Lung (tissue), 17 donors: ENCODE measurements at places on chromosomes 2 and 18. TPM values are rescaled to one million over a fixed set of nuclear protein-coding genes. Genes with fewer than 3 reads are reported as not detected.

- DNase-seq: no peak
These were observed 9.3 kb upstream of the VWC2L start for GRCh38 chr2:214401580-214401979.

DNA sequence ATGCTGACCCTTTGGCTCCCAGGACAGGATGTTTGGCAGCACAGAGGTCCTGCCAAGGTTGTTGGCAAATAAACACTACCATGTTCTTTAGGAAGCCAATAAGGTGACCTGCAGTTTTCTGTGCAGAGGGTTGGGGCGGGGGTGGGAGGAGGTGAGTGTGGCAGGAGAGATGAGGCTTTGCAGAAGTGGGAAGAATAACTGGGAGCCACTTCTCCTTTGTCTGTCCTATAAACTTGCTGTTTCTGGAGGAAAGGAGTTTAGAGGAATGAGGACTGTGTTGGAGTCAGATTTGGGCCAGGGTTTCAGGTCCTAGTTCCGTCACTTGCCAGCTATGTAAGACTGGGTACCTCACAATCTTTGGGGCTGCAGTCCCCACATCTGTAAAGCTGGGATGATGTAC is 187.6 kb upstream of the SPRED2 start:
- DNase-seq: no peak

DNA sequence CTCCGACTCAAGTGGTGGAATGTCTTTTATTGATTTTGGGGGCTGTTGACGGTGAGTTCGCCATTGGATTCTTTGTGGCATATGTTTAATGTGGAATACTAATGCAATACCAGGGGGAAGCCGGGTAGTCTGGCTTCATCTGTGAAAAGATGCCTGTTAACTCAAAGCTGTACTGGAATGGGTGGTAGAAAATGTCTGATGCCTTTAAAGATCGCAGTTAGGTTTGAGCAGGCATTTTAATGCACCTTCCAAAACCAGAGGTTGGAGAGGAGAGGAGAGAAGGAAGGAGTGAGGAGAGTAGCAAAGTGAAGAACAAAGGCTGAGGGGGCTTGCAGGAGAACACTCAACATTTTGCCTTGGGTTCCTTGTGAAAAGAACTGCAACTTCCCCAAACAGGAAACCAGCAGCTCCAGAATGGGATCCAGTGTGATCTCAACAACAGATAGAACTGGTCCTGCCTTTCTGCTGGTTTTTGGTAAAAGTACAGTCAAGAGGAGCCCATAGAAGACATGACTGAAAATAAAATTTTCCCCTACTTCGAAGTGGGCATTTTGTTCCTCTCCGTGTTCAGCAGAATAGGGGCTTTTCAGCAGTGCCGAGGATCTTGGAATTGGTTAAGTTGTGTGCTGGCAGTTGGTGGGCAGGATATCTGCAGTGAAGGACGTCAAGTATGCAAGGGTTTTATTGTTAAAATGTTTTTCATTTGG is 1.5 kb downstream of the ZNF532 start:
- DNase-seq: no peak

DNA sequence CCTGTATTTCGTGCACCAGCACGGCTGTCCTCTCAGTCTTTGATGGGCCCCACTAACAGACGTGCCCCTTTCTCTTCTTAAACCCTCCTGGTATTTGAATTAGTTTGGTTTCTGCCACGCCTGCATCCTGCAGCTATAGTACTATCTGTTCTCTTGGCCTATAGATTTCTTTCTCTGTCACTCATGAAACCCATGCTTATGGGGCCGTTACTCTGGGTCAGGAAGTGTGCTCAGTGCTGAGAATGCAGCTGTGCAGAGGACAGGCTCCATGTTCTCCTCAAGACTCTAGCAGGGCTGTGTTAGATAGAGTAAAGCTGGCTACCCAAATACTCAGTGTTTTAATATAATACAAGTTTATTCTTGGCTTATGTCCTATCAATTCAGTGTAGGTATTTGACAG is 180.0 kb downstream of the INSIG2 start:
- no peak for DNase-seq

DNA sequence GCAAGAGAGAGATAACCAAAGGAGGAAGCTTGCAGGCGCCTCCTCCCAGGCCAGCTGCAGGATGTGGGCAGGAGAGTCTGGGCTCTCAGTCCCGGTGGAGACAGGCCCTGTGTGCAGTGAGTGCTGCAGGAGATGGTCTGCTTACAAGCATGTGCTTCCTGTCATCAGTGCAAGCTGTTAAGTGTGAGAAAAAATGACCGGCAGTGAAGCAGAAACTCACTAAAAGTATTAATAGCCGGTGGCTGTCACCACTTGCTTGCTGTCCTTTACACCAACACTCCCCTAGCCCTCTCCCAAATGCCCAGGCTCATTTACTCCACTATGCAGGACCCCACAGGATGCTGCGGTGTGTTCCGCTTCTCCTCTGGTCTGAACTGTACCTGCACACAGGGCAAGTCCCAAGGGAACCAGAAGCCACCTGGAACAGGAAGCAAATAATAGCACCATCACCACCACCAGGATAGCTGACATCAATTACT is 435.6 kb upstream of the HS6ST1 start:
- peak; percentile 63 for DNase-seq

- peak; percentile 38 for DNase-seq
These were observed 55.1 kb upstream of the SIX3 start for GRCh38 chr2:44886414-44886813.

DNA sequence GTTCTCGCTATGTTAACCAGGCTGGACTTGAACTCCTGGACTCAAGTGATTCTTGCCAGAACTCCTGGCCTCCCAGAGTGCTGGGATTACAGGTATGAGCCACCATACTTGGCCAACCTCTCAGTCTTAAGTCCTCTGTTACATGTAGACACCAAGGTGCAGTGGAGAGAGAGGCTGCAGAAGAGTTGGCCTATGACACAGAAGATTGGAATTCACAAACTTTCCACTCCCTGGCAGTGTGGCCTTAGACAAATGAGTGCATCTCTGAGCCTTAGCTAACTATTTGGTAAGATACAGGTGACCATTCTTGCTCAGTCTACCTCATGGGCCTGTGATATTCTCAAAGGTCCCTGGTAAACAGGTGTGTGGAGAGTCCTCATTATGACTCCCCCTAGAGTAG is 159.7 kb downstream of the MYCN start:
- no peak for DNase-seq

DNA sequence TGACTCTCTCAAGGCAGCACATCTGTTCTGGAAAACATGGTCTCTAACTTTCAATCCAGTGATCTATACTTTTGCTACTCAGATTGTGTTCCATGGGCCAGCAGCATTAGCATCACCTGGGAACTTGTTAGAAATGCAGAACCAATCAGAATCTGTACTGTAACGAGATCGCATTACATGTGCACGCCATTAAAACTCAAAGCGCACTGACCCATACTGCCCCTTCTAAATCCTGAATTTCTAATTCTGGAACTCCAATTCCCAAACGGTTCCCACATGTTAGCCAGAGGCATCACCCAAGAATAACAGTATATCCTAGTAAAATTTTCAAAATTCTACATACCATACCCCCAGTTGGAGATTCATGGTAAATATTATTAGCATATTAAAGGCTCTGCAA is 10.5 kb upstream of the DCTN1 start:
- DNase-seq: no peak

DNA sequence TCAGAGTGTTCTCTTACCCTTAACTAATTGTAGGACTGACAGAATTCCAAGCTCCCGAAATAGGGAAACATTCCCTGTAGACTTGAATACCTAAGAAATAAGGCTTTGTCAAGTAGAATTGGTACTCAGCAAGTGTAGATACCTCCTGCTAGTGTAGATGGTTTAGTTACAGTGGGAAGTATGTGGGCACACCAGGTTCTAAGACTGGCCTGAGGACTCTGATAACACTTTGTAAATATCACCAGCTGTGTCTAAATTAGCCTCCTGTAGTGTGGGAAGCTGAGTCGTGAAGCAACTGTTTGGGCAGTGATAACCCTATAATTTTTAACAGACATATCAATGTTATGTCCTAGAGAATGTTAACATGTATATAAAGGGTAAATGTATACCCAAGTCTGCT is 304.5 kb downstream of the SLC8A1 start:
- DNase-seq: no peak

DNA sequence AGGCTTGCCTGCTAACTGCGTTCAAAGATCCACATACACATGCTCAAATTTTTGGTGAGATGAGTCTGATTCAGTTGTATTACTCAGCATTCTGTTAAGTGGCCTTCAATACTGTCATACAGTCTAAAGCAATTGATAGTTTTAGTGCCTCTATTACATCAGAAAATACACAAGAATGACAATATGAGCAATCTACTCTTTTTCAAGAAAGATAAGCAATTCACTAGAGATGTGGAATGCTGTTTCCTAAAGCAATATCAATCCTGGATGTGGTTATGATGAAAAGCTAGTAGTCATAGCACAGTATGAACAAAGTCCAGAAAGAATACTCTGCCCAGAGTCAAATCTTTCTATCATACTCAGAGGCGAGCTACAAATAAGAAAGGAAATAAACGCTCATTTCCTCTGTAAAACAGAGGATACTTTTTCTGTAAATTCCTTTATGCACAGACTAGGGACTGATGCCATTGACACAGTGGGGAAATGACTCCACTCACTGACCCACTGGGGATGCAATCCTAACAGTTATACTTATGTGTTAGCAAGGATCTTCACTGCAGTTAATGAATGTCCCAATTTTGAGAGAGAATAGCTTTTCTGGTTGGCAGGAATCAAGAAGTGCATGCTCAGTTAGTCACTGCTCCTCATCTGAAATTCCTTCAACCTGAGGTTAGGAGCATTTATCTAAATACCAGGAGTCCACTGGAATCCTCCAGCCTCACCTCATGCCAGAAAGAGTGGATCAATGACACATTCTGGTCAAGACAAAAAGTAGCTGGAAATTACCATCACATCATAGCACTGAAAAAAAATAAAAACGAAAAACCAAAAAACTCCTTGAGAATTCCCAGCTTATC is 83.3 kb downstream of the PDE11A start:
- no peak for DNase-seq

GRCh38 chr2:235325151-235325550 is 168.7 kb upstream of the AGAP1 start:
- DNase-seq: no peak

GRCh38 chr18:78980777-78981380 is 1.3 kb downstream of the SALL3 start:
- DNase-seq: no peak

DNA sequence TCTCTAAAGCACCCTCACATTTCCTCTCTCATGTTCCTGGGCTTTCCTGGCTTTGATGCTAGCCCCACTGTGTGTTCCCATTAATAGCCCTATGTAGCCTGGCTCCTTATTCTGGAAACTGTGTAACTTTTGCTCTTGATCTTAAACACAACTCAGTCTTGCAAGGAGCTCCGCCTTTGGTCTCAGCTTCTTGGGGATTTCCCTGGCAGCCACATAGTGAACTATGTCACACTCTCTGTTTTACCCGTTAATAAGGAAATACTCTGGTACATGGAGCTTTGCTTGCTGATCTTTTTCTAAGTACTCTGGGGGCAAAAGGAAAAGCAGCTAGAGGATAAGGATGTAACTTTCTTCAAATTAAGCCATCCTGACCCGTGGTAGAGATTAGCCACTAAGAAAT is 259.3 kb downstream of the NEDD4L start:
- DNase-seq: no peak

- no peak for DNase-seq
These were observed 21.0 kb upstream of the RAB27B start for GRCh38 chr18:54807303-54807702.

- DNase-seq: no peak
These were observed 102.0 kb upstream of the PIEZO2 start for GRCh38 chr18:11251229-11251890.

GRCh38 chr2:104745846-104746245 is 108.1 kb upstream of the POU3F3 start:
- no peak for DNase-seq

DNA sequence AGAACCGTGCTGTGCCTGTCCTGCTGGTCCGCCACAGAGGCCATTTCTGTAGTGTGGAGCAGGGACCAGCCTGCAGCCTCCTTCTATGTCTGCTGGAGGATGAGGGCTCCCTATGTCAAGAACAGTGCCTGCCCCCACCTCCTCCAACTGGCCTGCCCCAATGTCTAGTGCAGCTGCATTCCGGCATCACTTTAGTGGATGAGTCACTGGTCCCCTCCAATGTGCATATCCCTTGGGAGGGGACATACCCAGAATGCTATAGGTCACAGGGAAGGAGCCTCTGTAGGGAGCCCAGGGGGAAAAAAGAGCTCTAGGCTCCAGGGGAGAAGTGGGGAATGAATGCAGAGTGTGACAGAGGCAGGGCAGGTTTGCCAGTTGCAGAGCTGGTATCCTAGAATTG is 219.6 kb downstream of the CELF4 start:
- no peak for DNase-seq

DNA sequence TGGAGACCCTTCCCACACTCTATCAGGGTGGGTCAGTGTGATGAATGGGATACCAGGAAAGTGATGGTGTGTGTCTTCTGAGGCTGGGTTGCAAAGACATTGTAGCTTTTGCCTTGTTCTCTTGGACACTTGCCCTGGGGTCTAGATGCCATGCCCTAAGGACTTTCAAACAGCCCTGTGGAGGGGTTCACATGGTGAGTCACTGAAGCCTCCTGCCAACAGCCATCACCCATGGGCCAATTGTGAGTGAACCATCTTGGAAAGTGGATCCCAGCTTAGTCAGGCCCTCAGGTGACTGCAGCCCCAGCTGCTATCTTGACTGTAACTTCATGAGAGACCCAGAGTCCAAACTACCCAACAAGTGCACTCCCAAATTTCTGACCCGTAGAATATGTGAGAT is 25.8 kb upstream of the IGFBP5 start:
- no peak for DNase-seq

DNA sequence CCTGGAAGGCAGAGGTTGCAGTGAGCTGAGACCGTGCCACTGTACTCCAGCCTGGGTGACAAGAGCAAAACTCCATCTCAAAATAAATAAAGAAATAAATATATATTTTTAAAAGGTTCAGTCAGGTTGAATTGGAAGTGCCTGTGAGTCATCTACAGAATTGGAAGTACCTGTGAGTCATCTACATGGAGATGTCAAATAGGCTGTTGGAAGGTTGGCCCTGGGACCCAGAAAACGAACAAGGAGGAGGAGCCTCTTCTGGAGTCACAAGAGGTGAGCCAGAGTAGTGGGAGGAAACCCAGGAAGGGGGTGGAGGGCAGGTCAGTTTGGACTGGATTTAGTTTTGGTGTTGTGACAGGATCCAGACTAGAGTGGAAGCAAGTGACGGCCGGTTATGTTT is 15.2 kb upstream of the SCYGR1 start:
- no peak for DNase-seq

- DNase-seq: no peak
These were observed 585.0 kb downstream of the NR4A2 start for GRCh38 chr2:155747531-155747930.

HSPE1 gene
- 150 TPM for polyA plus RNA-seq

AGAP1 gene
- 9.1 TPM for polyA plus RNA-seq

TRABD2A gene
- 2.1 TPM for polyA plus RNA-seq

HRH4 gene
- 0.19 TPM for polyA plus RNA-seq

IL1RN gene
- 9.6 TPM for polyA plus RNA-seq
